Fibroblast of skin of abdomen (primary cell): ENCODE measurements at places on chromosomes 7 and 10.

DNA sequence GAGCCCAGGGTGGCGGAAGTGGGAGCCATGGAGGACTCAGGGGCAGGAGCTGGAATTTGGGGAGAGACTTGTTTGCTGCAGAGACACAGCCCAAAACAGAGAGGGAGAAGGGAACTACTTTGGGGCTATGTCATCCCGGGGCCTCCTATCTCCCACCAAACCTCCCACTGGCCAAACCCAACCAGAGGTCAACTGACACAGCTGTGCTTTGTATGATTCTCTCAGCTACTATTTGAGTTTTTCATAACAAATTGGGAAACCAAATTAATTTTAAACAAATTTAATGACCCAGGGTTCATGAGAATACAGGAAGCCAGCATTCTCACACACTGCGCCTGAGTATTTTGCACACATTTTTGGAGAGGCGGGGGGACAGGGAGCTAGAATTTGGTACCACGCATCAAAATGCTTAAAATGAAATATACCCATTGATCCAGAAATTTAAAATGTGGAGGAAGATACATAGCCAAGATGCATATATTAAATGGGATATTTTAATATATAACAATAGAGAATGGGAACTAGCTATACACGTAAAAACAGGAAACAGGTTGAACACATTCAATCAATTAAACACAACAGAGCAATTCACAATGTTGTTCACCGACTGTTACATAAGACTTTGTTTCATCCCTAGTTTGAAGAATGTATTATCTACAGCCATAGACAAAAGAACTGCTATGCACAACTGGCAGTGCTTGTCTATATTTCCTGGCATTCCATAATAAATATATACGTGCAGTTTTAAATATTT lies 105.3 kb downstream of the PARD3 start:
- DNase-seq = no peak

DNA sequence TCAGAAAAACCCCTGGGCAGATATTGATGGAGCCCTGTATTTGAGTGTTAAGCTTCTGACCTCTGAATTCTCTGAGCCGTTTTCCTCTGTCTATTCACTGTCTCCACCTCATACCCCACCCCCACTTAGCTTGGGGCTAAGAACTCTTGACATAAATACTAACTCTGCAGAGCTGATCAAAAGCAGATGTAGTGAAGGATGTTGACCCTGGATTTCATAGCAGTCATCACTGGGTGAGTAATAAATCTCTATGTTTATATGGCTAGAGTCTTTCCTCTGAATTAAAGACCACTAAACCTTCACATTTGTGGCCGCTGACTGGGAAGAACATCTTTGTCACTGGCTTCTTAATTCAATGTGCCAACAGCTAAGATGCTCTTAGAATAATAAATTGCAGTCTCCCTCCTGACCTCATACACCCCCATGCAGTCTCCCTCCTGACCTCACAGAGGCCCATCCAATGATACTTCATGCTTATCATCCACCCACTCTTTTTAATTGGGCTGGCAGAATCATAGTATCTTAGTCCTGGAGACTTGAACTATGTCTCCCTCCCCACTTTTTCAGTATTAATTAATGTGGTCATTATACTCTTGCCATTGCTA lies 78.0 kb upstream of the MACROH2A2 start:
- DNase-seq = peak; percentile 89

- DNase-seq = peak; percentile 71
These were observed 9.5 kb downstream of the ANKRD1 start for GRCh38 chr10:90911133-90912051.

- no peak for DNase-seq
These were observed 5.1 kb downstream of the RAPGEF5 start for GRCh38 chr7:22351878-22352277.

GRCh38 chr10:26157734-26158133 lies 58.8 kb upstream of the GAD2 start:
- DNase-seq = no peak

- peak; percentile 77 for DNase-seq
These were observed 79.0 kb upstream of the PLXNA4 start for GRCh38 chr7:132655131-132655727.

GRCh38 chr10:52768001-52768532 lies 4.5 kb downstream of the MBL2 start:
- no peak for DNase-seq

GRCh38 chr7:112036071-112036470 lies 170.1 kb downstream of the DOCK4 start:
- DNase-seq = no peak

DNA sequence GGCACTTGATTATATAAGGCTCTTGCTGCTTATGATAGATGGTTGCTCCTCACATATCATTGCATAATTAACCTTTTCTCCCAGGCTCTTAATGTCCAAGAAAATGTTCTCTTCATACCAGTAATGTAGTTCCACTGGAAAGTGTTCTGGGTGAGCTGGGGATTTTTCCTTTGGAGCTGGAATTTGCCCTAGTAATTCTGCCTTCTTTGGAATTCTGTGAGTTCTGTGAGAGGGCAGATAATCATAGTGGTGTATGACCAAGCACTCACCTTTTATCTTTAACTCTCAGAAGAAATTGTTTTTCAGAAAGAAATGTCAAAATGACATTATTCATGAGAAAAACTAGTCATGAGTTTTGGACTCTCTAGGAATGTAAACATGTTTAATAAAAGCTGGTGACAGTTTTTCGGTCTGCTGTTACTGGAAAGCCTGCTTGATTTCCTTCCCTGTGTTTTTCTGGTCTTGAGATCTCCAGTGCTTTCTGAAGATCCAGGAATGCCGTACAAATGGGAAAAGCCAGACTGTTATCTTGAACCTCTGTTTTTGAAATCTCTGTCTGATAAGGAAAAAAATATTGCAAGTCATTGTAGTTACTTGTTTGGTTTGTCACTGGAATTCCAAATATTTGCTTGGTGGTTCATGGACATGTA lies 148.3 kb upstream of the PRPS1L1 start:
- DNase-seq = no peak

GRCh38 chr7:2760098-2760889 lies 72.3 kb downstream of the AMZ1 start:
- peak; percentile 51 for DNase-seq

GRCh38 chr10:25766213-25766612 lies 167.8 kb upstream of the MYO3A start:
- no peak for DNase-seq

GRCh38 chr10:89553064-89553734 lies 17.8 kb upstream of the SLC16A12 start:
- DNase-seq = peak; percentile 95

- DNase-seq = no peak
These were observed 54.2 kb downstream of the MICALL2 start for GRCh38 chr7:1404898-1405548.

DNA sequence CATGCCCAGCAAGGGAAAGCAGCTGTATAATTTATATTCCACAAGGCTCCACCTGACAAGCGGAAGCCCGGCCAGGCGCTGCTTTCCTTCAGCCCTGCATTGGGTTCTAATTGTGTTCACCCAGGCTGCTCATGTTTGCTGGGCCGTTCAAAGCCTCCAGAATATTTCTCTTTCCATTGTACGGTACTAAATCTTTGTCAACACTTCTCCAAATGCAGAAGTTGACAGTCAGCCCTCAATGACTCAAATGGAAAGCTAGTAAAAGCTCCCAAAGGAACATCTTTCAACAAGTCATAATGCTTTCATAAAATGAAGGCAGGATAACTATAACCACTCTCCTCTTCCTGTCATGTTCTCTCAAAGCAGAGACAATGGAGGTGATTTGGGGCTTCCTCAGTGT lies 17.8 kb upstream of the CPXM2 start:
- peak; percentile 57 for DNase-seq

DNA sequence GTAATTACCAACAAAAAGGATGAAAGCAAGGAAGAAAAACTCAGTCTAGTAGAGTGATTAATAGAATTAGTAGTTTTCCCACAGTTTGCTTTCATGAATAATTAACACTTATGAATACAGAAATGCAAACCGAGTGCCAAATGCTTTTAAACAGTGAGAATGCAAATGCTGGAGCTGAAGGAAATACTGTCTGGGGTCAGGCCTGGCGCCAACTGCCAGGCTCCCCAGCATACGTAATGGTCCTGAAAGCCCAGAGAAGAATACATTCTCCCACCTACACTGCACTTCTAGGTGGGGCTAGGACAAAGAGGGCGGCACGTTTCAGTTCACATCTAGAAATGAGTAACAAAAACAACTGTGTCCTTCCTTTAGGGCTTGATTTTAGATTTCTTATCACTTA lies 30.0 kb downstream of the GLUD1 start:
- DNase-seq = no peak

DNA sequence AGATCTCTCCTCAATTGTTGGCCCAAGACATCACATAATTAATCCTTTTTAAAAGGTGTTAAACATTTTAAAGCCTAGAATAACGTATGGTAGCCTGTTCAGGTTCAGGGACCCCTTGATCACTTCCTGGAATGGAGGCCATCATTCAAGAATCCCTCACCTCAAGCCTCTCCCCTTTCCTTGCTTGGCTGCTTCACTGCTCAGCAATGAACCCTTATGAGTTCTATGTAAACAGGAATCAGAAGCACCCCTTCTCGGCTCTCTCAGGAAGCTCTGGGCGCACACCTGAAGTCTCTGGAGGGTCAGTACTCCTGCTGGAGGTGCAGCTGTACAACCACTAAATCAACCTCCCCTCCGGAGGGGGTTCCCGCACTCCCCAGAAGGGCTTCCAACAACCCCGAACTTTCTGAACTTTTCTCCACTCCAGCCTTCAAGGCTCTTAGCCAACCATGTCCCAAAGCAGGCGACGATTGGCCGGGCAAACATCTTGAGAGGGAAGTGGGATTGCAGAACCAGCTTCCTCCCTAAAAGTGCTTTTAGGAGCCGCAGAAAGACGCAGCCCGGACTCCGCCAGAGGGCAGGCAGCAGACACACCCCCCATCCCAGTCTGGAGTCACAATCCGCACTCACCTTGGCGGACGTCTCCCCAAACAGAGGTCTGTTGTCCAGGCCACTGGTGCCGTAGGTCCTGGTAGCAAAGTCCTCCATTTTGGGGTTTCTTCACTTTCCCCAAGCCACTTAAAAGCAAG lies 562 bp downstream of the TMEM243 start:
- peak; percentile 33 for DNase-seq
